Fibroblast of villous mesenchyme (primary cell): ENCODE measurements at places on chromosomes 4 and X. TPM values are rescaled to one million over a fixed set of nuclear protein-coding genes. Genes with fewer than 3 reads are reported as not detected.

Gene HDX
- 4.8 and 9.9 TPM in 2 replicates for total RNA-seq

- DNase-seq, result no peak
Measured at GRCh38 chr4:119861731-119862130, 204.9 kb downstream of the MAD2L1 start.

- DNase-seq, result no peak
Measured at GRCh38 chr4:140363558-140363957, 9.9 kb upstream of the SCOC start.

GRCh38 chrX:45063319-45064095 lies 137.2 kb downstream of the DIPK2B start:
- DNase-seq, result no peak

GRCh38 chr4:24158031-24158430 lies 268.2 kb upstream of the PPARGC1A start:
- no peak for DNase-seq

Gene PNMA6F
- total RNA-seq, result not detected in 2 replicates

Gene SH3BP2
- total RNA-seq, result 23.3 and 27.4 TPM in 2 replicates

GRCh38 chrX:21990832-21991231 lies 41.3 kb upstream of the PHEX start:
- DNase-seq, result no peak

DNA sequence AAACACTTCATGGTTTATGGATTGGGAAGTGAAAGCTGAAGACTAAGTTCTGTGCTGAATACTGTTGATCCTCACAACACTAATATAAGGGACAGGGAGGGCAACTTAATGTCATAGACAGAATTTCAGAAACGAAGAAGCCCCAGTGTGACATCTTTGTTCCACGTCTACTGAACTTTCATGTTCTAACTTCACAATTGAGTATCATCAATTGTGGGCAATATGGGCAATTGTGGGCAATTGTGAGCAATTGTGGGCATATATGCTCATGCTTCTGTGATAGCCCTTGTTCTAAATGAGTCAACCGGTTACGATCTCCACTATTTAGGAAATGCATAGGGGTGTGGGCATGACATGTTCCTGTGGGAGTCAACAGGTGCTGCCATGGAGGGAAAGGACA lies 33.7 kb downstream of the CYBB start:
- DNase-seq, result no peak

- DNase-seq, result no peak
Measured at GRCh38 chrX:18278449-18278848, 57.8 kb upstream of the BEND2 start.

Gene HS6ST2
- total RNA-seq, result not detected in 2 replicates

GRCh38 chr4:157819693-157820464 lies 352.9 kb downstream of the GASK1B start:
- DNase-seq, result no peak

Gene MAGEB17
- not detected in 2 replicates for total RNA-seq

- DNase-seq, result peak; percentile 61
Measured at GRCh38 chrX:134543288-134543687, 83.3 kb downstream of the HPRT1 start.

DNA sequence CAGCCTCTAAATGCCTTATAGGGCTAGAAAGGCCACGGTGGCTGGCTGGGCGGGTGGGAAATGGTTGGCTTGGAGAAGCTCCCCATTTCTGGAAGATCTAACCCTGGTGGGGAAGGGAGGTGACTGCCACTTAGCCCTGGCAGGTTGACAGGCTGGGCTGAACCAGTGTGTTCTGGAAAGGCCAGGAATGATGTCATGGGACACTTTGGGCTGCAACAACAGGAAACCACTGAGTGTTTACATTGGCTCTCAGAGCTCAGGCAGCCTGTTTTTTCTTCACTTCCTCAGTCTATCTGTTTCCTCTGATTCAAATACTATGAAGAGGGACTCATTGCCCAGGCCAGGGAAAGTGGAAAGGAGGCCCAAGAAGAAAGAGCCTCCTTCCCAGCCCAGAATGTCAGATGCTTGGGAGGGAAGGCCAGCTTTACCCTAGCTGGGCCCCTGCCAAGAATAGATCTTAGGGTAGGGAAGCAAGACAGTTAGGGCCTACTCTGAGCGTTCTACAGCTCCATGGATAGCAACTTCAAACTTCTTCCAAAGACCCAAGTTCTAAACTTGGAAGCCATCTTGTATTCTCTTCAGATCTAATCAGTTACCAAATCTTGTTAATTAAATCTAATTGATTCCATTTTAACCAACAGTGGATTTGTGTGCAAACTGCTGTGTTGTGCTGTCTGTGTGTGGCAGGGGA lies 65.8 kb upstream of the MSN start:
- DNase-seq, result peak; percentile 75

Gene RAP1GDS1
- total RNA-seq, result 78.6 and 82.5 TPM in 2 replicates

- peak; percentile 11 for DNase-seq
Measured at GRCh38 chrX:102745857-102746584, 25.5 kb downstream of the GPRASP3 start.

- peak; percentile 90 for DNase-seq
Measured at GRCh38 chr4:94897023-94897422, 139.3 kb downstream of the BMPR1B start.

DNA sequence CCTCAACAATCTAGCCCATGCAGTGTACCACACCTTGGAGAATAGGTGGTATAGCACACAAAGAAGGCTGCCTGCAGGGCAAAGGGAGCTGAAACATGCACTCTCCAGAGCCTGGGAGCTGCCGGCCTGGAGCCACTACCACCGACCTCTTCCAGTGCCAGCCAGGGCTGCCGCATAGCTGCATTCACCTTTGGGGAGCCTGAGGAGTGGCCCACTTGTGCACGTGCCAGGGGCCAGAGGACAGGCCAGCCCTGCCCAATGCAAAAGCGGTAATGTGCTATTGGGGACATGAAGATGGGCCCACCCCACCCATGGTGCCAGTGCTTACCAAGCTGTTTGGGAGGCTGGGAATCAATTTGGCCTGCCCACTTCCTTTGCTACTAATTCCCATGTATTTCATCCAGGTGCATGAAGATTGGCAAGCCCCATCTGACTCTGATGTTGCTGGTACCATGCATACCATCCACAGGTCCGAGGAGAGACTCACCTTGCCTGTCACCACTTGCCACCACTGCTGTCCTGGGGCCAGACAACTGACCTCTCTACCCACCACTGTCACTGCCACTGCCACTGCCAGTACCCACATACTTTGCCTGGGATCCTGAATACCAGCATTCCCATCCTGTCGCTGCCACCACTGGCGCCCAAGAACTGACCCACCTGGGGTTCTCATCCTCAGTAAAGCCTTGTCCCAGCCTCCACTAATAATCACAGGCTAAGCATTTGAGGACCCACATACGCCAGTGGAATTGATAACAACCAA lies 506.9 kb downstream of the MAGEB5 start:
- DNase-seq, result no peak

Gene XG
- total RNA-seq, result 0.97 and 4.7 TPM in 2 replicates

Gene PFKFB1
- total RNA-seq, result under 0.01 TPM in 1 of 2 replicates, not detected in the other

DNA sequence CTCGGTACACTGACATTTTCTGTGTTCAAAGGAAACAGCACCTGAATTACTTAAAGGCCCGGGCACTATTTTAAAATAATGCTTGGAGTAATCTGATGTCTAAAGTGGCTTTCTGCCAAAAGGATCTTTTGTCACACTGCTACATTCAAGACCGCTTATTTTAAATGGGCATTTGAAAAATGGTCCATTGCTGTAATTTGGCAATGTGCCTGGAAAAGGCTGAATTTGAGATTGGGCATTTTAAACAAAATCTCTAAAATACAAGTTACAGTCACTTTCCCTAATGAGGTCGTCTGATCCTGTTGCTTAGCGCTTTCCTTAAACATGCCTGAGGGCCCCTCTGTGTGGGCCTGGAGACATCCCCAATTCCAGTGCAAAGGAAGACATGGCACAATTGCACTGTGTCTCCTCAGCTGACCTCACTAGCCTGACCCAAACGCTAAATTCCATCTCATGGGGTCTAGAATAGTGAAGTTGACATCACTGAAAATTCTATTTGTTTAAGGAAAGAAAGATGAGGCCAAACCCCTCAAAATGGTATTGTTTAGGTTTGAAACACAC lies 214.2 kb downstream of the GPC3 start:
- no peak for DNase-seq

Gene TMEM31
- 0.32 TPM in 1 of 2 replicates, not detected in the other for total RNA-seq

Gene SSX1
- not detected in 2 replicates for total RNA-seq

Gene RAB41
- total RNA-seq, result not detected in 2 replicates

- no peak for DNase-seq
Measured at GRCh38 chrX:15143825-15144121, 126.1 kb downstream of the ASB9 start.

GRCh38 chr4:40121515-40121914 lies 64.9 kb downstream of the N4BP2 start:
- peak; percentile 25 for DNase-seq

DNA sequence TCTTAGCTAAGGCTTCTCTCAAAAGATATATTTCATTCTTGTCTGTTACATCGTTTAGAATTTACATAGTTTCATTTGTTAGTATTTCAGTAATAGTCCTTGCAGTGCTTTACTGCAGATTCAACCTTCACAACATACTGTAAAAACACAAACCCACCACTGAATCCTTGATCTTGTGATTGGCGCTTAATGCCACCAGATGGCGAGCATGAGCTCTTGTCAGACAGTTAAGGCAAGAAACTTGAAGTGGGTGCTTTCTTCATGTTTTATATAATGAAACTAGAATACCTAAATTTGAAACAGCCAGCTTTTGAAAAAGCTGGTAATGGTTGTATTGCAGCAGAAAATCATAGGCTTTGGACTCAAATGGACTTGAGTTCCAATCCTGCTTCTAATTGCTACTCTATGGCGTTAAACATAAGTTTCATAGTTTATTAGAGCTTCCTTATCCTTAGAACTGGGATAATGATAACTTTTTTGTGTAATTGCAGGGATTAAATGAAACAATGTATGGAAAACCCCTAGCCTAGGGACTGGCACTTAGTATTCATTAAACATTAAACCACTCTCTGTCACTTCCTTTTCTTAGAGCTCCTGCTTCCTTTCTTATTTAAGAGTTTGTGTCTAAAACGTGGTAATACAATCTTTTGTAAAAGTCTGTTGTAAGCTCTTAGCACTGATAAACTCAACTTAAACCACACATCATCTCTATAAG lies 95.1 kb downstream of the USP9X start:
- peak; percentile 76 for DNase-seq
